ENCODE measurements at places on chromosomes 1 and 21.

DNA sequence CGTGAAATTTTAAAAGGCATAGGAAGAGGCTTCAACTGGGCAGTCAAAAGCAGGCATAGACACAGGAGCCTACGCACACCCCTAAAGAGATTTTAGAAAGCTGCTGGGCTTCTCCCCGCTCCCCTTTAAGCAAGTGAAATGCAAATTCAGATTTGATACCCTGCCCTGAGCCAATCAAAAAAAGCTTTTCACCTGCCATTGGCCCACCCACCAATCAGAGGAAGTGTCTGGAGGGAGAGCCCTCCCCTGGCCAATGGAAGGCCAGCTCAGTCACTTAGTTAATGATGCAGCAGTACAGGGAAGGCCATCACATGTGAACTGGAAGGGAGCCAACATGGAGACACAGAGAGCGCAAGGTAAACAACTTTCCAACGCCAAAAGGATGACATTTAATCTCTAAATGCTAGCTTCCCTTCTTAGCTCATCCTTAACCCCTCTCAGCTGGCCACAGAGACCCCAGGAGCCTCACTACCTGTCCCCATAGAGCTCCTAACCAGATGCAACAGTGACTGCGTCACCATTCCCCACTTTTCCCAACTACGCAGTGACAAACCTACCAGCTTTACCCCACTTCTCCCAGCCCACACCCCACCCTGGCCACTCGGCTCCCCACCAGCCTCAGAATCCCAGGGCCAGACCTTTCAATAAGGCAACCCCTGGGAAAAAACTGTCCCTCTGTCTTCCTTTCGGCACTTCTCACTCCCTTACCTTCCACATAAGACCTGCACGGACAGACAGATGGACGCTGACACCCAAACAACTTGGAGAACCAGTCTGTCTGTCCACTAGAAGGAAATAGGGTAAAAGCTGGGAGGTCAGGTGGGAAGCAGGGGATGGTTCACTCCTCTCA is 71.0 kb downstream of the CD46 start:
- no peak for DNase-seq

DNA sequence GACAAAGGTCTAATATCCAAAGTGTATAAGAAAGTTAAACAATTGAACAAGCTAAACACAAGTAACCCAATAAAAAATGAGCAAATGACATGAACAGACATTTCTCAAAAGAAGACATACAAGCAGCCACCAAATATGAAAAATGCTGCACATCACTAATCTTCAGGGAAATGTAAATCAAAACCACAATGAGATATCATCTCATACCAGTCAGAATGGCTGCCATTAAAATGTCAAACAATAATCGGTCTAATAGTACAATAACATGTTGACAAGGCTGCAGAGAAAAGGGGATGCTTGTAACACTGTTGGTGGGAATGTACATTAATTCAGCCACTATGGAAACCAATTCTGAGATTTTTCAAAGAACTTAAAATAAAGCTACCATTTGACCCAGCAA is 264.1 kb downstream of the AKT3 start:
- DNase-seq, result no peak

DNA sequence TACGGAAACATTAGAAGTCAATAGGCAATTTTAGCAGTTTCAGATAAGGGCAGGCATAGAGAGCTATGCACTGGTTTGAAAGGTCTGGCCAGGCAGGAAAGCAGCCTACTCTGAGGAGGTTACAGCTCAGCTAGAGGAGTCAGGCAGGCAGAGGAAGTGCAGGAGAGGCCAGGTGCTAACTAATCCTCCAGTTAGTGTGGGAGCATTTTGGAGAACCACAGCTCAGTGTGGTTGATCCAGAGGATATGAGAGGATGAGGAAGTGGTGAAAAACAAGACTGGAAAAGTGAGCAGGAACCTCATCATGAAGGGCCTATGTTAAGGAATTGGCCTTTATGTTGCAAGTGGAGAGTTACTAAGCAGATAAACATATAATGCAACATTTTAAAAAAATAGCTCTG is 282.4 kb upstream of the SGIP1 start:
- no peak for DNase-seq

GRCh38 chr1:231163830-231164427 is 2.1 kb downstream of the TRIM67 start:
- DNase-seq, result no peak

DNA sequence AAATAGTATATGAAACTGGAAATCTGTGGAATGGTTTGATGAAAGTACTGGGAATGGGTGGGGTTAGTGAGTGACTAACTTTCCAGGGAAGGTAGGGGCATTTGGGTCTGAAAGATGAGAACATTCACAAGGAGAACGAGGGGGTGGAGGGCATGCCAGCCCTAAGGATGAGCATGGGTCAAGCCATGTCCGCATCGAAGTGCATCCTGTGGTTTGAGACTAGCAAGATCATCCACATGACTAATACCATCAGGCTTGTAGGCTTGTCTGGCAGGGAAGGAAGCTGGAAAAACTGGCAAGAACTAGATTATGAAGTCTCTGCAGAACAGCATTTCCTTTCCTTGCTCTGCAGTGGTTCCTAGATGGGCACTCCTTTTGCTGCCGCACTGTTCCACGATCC is 70.4 kb upstream of the UBE2U start:
- DNase-seq, result peak; percentile 36

DNA sequence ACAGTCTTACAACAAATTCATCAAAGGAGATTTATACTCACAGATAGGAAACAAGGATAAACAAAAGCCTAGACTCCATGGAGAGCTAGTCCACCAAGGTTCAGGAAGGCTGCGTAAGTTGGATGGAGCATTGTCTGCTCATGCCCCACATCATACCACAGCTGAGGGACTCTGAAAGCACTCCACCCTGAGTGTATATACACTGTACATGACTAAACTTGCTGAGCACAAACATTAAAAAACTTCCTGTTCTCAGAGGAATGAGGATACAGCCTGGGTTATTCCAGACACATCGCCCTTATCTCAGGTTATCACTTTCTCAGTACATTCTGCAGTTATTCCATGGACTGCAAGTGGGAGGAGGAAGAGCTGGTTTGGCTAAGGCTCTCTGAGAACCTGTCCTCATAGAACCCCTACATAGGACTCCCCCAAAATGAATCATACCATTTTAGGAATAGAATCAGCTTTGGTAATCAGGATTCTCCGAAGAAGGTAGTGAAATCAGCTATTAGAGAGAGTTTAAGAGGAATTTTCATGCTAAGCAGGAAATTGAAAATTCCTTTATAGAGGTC is 58.0 kb upstream of the PRMT6 start:
- no peak for DNase-seq

DNA sequence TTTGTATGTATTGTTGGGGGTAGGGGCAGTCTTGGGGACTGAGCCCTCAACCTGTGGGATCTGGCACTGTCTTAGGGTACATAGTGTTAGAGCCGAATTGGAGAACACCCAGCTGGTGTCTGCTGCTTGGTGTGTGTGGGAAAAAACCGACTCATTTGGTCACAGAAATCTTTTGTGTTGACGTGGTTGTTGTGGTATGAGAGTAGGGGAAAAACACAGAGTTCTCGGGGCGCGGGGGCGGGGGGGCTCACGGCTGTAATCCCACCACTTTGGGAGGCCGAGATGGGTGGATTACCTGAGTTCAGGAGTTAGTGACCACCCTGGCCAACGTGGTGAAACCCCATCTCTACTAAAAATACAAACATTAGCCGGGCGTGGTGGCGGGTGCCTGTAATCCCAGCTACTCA is 15.3 kb upstream of the SRSF10 start:
- no peak for DNase-seq

- no peak for DNase-seq
These were observed 43.7 kb downstream of the RHOU start for GRCh38 chr1:228778961-228779360.

DNA sequence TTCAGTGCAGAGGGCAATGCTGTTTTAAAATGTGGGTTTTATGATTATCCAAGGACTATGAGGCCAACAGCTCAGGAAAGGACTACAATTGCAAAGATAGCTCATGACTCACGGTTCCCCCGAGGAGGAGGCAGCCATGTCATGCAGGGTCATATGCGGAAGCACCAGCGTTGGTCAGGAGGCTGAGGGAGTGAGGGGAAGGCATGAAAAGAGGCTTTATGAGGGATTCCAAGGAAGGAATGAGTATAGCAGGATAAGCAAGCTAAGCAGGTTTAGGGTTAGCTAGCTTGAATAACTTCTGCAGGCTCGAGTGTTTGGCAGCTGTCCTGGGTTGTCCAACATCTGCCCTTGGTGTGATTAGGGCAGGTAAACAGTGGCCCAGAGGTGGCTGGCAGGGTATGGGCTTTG is 495.1 kb downstream of the SETD4 start:
- no peak for DNase-seq

DNA sequence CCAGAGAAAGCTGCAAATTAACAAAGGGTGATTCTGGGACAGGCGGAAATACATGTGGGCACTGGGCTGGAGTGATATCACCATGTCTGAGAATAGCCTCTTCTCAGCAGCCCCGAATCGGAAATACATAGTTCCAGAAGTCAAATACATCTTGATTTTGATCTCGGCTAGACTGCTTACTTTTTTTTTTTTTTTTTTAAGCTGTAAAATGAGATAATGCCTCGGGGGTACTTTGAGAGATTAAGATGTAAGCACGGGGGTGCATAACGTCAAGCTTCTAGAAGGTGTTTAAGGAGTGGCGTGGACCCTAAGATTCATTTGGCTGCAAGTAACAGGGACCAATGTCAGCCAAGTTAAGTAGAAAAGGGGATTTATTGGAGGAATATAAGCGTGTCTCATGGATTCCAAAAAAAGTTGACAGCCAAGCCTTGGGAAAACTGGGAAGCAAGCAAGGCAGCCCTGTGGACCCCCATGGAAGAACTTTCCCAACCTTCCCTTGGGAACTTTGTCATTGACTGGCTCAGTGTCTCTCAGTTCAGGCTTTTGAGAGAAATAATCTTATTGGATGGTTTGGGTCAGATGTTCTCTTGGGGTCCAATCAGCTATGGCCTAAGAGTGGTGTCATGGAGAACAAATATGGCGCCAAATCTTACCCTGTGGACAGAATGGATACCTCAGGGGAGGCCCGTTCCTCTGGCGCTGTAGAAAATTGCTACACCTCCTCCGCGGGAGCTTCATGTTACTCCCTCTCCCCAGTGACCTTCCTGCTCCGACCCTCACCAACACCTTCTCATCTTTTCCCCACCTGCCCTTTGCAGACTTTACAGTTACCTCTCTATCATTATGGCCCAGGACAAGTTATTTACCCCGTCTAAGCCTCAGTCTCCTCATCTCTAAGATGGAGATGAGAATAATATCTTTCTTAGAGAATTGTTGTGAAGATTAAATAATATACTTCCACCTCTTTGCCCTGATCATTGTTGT is 186.6 kb downstream of the KAZN start:
- no peak for DNase-seq

GRCh38 chr1:177287270-177287669 is 116.5 kb downstream of the BRINP2 start:
- no peak for DNase-seq

GRCh38 chr1:38084700-38085099 is 38.1 kb upstream of the POU3F1 start:
- no peak for DNase-seq

DNA sequence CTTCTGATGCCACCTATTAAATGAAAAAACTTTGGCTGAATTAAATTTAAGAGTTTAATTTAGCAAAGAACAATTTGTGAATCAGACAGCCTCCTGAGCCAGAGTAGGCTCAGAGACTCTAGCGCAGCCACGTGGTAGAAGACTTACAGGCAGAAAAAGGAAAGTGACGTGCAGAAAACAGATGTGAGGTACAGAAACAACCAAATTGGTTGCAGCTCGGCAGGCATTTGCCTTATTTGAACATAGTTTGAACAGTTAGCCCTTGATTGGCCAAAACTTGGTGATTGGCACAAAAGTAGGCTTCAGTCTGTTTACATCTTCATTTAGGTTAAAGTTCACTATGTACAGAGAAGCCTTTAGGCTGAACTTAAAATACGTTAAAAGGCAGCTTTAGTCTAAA is 22.9 kb downstream of the TCP10L start:
- DNase-seq, result no peak

- DNase-seq, result no peak
These were observed 31.5 kb downstream of the JAK1 start for GRCh38 chr1:64934878-64935275.

DNA sequence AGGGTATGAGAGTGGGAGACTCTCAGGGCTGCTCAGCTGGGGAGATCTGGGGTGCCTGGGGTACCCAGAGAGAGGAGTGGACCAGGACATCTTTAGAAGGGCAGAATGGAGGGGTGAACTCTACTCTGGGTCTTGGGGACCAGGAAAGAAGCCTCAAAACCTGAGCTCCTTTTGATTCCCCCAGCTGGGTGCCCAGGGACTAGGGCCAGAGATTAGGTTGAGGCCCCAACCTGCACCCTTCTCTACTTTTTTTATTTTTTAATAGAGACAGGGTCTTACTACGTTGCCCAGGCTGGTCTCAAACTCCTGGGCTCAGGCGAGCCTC is 1.9 kb downstream of the PDZK1IP1 start:
- DNase-seq, result no peak

DNA sequence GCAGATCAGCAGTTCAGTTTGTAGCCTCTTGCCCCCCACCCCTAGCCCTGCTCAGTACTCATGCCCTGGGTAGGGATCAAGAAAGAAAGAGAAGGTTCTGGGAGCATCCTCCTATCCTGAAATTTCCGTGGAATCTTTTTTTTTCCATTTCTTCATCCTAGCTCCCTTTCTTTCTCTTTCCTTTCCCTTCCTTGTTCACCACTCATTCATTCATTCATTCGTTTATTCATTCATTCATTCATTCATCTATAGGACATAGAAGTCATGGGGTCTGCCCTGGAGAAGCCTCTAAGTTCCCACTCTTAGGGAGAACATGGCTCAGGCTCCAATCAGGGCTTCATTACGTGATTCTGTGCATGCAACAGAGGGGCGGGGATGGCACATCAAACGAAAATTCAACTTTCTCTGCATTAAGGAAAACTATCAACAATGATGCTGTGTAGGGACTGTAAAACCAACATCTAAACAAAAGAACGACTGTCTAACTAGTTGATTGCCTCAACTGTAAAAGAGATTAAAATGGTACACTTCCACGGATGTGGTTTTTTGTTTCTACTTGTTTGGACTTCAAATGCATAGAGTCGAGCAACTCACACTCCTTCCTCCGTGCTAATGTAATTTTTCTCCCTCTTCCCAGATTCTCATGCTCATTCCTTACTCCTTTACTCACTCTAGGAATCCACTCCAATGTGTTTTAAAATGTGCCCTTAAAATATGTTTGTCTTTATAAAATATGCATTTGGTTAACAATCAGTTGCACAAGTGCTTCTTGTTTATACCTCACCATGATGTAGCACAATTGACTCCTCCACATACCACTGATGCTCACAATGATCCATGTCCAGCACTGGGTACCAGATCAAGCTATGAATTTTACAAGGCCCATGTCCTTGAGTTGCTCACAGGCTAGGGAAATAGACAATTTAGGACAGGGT is 101.2 kb upstream of the SLC2A1 start:
- no peak for DNase-seq

DNA sequence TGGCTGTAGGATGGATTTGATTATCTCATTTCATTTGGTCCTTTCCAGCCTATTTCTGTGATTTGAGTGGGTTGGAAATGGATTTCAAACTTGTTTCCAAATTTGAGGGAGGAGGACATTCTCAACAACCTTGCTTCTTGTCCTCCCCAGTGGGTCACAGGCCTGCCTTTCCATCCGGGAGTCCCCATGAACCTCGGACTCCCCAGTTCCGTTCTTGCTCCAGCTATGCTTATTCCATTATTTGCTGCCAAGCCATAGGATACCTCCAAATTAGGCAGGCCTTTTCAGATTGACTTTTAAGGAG is 97.8 kb downstream of the DUSP10 start:
- DNase-seq, result no peak

All from LoVo (cell line).